ENCODE measurements at places on chromosomes 7 and 10.

- DNase-seq: no peak
Measured at GRCh38 chr7:113404245-113404644, 285.9 kb upstream of the SMIM30 start.

GRCh38 chr7:101819913-101820522 is 2.6 kb downstream of the CUX1 start:
- DNase-seq: no peak

GRCh38 chr7:16419859-16420258 is 1.5 kb downstream of the CRPPA start:
- DNase-seq: no peak

GRCh38 chr10:110311357-110311949 is 6.7 kb upstream of the SMNDC1 start:
- DNase-seq: no peak

- no peak for DNase-seq
Measured at GRCh38 chr7:151971829-151972228, 15.6 kb downstream of the GALNTL5 start.

- no peak for DNase-seq
Measured at GRCh38 chr10:105726149-105726548, 1085.1 kb downstream of the SORCS3 start.

DNA sequence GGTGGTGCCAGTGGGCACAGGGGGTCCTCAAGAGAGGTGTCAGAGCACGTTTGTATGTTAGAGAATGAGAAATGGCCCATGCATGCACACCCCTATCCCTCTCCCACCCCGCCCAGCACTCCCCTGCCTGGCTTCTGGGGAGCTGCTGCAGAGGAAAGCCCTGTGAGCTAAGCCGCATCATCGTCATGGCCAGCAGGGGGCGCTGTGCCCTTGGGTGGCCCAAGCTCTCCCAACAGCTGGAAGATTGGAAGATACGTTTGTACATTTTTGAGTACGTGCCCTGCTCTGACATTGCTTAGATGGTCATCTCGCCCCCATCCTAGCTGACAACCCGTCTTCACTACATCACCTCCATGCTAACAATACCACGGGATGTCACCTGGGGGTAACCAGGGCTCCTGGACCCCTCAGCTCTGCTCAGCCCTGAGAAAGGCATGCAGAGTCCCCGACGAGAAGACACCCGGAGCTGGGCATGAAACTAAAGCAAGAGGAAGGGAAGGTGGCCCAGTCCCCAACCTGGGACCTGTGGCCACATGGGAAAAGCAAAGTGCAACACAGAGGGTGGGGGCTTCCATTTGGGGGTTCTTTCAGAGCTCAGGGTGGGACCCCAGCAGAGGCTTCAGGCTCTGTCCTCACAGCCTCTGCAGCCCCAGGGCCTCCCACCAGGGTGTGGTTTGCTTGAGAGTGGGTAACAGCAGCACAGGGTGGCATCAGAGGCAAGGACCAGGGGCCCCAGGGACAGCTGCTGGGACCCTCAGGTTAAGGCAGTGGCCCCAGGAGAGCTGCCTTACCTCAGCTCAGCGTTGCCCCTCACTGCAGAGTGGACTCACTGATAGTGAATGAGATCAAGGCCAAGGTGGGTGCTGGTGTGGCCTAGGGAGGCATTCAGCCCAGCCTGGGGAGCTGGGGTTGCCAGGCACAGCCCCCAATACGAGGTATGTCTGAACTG is 136.6 kb downstream of the PTPN20 start:
- DNase-seq: peak; percentile 53

DNA sequence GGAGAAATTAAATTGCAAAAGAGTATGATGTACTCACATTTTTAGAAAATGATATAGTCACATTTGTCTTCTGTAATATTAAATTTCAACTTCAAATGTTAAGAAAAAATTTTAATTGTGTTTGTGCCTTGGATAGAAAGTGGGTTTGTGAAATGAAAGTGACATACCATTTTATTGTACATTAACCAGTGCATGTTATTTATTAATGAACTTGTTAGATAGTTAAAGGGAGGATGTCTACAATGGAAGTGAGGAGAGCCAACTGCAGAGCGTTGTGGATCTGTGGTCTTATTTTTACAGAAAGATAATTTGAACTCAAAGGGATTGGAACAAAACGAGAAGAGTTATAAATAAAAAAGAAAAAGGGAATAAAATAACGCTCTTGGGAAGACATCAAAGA is 291.7 kb downstream of the ARL4A start:
- no peak for DNase-seq

DNA sequence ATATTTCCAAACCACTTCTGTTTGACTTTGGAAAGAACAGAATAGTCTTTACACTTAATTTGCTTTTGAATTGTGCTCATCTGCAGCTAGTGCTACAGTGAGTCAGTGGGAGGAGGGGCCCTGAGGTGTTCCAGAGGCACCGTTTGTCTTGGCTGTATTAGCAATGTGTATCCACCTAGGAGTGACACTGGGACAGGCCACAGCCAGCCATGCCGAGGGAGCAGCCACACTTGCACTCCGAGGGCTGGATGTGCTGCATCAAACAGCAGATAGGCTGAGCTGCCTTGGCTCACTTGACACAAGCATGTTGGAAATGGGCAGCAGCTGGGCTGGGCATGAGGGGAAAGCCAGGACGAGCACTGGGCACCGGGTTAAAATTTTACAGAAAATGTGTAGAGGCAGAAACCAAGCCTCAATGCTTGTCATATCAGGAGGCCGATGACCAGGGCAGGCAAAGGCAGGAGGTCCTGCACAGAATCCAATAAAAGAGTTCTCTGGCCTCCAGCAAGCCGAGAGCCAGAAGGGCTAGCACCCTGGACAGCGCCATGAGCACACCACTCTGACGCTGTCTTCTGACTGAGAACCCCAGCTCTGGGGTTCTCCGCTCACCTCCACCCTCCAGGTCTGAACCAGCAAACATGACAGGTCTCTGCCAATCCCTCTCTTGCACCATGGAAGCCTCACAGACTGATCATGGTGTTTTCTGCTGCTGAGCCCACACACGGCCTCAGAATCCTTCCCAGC is 163.3 kb downstream of the GRID1 start:
- DNase-seq: no peak

DNA sequence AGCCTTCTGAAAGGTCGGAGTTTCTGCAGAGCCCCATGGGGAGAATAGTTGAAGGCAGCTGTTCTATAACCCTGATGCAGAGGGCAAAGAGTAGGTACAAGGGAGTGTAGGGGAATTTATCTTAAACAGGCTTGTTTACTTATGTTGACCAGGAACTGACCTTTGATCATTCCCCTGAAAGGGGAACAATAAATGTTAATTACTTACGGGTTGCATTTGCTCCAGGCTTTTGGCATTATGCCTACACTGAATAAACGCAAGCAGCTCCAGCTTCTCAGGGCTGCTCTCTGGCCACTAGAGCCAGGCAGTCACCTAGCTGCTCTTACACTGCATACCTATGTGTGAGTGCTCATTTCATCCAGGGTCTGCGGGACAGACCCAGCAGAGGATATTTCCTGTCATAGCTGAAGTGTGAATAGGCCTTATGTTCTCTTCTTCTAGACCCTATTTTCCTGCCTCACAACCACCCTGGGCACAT is 26.9 kb upstream of the ABCA13 start:
- no peak for DNase-seq

DNA sequence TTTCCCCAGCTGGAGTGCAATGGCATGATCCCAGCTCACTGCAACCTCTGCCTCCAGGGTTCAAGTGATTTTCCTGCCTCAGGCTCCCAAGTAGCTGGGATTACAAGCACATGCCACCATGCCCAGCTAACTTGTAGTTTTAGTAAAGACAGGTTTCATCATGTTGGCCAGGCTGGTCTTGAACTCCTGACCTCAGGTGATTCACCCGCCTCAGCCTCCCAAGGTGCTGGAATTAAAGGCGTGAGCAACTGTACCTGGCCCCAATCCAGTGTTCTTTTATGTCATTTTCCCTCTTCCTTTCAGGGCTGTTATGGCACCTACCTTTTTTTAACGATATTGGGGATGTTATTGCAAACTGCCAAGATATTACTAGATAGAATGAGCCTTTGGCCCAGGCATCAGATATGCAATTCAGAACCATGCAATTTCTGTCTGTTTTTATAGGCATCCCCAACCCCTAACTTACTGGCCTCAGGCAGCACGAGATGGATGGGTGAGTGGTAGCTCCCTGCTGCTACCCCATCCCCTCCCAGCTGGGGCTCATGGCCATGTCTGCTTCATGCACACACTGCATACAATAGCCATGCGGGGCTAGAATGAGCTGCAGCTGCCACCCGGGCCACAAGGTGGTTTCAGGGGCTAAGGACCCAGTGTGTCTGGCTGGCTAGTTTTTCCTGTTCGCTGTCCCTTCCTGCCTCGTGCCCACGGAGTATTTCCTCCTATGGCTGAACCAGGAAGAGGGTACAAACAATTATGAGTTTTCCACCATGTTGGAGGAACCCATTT is 1080.1 kb upstream of the SORCS1 start:
- DNase-seq: no peak

DNA sequence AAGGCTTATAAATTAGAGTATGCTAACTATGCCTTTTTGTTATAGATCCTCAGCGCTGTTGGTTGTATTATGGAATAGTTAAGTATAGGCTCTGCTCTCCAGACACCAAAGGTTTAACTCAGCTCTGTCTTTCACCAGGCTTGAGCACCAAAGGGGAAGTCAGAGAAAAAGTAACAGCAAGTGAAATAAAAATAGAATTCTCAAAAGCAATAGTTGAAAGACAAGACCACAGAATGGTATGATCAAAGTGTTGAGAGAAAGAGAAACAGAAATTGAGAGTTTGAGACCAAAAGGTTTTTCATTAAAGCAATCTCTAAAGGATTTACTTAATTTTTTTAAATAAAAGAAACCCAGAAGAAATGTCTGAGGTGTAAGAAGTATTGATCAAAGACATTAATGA is 529.8 kb upstream of the C7orf33 start:
- DNase-seq: no peak

- DNase-seq: no peak
Measured at GRCh38 chr7:113199841-113200240, 81.5 kb upstream of the SMIM30 start.

GRCh38 chr7:56091591-56091990 is 1.2 kb downstream of the PHKG1 start:
- DNase-seq: no peak

DNA sequence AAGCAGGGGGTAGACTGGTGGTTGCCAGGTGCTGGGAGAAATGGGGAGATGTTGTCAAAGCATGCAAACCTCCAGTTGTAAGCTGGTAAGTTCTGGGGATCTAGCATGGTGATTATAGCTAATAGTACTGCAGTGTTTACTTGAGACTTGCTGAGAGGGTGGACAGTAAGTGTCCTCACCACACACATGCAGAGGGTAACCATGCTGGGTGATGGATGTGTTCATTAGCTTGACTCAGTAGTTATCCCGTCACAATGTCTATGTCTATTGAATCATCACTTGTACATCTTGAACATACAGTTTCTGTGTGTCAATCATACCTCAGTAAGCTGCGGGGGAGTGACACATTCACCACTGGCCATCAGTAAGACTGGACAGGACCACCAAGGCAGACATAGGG is 42.1 kb downstream of the GSDME start:
- DNase-seq: no peak

DNA sequence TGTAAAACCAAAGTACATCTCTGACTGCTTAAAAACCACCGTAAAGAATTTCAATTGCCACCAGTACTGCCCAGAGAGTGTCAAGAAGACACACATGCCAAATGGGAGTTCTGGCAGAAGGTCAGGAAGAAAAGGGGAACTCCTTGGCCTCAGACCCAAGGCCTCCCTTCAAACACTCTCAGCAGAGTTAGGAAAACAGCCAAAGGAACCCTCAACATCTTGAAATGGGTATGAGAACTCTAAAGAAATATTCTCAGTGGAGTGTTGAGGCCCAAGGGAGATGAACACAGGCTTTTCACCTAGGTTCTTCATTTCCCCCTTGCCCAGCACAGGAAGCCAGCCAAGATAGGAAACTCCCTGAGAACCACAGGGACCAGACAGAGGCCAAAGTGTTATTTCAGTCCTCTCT is 96.1 kb upstream of the ASAH2 start:
- no peak for DNase-seq

GRCh38 chr7:30965372-30965771 is 1.6 kb downstream of the GHRHR start:
- no peak for DNase-seq

DNA sequence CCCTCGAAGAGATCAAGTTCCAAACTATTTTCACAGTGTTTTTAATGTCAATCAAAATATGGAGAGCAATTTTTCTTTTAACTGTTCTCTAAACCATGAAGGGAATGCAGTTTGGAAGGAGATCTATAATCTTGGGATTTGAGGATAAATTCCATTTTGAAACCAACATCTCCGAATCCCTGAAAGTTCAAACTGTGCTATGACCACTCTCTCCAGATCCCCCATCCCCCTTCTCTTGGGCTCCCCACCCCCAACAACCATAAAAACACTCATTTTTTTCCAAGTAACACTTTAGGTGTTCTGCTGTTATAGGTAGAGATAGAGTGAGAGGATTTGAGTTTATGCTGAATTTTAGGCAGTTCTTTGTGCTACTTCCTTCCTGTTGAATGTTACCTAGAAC is 1.7 kb downstream of the CALD1 start:
- no peak for DNase-seq

DNA sequence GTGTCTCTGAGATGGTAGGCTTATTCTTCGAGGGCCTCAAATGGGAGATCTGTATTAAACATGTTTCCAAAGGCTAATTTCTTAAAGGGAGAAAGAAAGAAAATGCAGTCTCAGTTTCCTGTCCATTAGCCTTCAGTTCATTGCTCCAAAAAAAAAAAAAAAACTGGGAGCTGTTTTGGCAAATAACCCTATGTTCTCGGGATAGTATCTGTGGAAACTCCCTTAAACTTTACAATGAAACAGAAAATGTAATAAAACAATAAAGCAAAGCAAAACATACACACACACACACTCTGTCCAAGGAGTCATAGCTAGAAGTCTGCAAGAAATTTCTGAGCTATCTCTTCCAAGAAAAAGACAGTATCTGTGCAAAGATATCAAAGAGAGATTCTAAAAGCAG is 172.5 kb upstream of the CELF2 start:
- no peak for DNase-seq

DNA sequence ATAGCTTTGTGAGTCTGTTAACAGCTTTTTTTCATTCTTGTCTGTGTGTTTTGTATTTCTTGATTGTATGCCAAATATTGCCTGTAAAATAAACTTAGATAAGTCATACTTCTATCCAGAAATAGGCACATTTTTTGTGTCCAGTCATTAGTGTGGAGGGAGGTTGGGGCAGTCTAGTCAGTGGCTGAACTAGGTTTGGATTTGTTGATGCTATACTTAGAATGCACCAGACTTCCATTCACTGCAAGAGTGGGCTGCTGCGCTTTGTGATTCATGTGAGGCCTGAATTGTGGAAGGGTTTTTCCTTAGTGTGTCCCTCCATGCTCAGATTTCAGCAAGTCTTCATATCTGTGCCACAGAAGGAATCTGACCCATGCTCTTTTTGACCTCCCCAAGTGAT is 50.0 kb downstream of the TRUB1 start:
- DNase-seq: no peak

DNA sequence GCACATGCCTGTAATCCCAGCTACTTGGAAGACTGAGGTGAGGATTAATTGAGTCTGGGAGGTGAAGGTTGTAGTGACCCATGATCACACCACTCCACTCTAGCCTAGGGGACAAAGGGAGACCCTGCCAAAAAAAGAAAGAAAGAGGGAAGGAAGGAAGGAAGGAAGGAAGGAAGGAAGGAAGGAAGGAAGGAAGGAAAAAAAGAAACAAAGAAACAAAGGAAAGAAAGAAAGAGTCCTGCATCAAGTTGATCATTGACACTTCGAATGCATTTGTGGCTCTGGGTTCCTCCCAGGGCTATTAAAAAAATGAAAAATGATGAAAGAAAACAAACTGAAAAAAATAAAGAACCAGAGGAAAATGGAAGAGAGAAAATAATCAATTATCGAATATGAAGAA is 3.9 kb upstream of the PRRT4 start:
- DNase-seq: no peak

- no peak for DNase-seq
Measured at GRCh38 chr7:47389923-47390630, 191.8 kb downstream of the TNS3 start.
